OCI-M1 (cell line): ENCODE measurements at places on chromosomes 1 and 21.

DNA sequence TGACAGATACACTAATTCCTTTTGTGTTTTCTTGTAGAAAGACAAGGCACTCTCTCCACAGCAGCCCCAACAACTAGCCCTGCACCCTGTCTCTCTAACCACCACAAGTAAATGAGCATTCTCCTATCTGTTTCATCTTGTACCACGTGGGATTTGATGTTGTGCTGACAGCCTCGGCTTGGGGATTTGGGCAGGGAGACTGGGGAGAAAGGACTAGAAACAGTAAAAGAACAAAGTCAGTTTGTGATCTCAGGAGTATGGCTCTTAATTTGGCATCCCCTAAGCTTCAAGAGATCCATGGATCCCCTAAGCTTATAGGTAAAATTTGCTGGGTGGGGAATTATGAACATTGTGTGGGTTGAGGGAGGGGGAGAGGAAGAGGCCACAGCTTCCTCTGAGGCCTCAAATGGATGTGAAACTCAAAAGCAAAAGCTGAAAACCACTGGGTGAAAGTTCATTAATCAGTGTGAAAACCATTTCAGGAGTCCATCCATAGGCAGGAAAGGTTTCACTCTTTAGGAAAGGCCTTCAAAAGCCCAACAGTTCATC, 3.1 kb downstream of the C1orf162 start:
- DNase-seq = peak; percentile 71

DNA sequence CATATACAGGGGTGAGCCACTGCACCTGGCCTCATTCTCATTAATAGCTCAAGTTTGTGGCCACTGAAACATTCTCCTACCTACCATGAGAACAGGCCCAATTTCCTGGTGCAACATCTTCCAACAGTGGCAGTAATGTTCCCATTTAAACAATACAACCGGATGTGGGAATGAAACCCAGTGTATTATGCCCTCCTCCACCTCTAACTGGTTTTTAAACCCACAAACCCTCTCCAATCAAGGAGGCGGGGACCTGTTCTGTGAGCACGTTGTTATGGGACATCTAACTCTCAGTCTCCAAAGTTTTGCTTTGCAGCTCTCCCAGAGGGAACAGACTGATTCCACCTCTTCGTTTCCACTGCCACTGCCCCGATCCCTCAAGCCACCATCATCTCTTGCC, 2.6 kb downstream of the CTNNBIP1 start:
- DNase-seq = no peak

DNA sequence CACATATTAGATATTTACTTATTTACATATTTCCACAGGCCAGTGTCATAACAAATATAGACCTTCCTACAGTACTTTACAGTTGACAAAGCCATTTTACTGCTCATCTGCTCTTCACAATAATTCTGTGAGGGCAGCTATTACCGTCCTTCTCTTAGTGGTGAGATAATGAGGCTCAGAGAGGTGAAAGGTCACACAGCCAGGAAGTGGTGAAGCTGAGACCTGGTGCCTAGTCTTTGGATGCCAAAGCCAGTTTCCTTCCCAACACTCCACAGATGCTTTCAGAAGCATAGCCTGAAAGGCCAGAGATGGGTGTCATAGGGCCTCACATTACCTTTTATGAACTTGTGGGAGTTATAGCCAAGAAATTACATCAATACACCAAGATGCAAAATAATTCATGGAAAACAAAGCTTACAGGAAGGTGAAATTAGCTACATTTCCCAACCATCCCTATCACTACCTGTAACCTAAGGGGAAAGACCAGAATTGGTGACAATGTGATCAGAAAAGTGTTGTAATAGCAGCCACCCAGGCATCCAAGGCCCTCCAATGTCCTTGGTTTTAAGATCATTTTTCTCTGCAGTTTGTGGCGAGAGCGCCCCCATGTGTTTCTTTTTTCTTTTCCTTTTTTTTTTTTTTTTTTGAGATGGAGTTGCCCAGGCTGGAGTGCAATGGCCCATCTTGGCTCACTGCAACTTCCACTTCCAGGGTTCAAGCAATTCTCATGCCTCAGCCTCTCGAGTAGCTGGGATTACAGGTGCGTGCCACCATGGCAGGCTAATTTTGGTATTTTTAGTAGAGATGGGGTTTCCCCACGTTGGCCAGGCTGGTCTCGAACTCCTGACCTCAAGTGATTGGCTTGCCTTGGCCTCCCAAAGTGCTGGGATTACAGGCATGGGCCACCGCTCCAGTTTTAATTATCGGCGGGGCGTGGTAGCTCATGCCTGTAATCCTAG, 26.5 kb upstream of the RPL11 start:
- peak; percentile 64 for DNase-seq

DNA sequence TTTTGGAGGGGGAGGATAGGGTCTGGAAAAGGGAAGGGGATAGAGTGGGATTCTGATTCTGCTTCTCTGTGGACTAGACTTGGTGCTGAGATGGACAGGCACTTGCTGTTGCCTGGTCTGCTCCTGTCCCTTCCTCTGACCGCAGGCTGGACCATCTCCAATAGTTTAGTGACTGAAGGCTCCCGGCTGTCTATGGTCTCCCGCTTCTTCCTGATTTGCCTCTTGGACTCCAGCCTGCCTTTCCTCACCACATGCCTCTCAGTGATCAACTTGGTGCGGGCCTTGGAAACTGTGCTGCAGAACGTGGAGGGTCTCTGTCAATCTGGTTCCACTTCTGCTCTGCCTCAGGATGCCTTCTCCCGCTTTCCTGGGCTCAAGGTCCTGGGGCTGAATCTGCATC, 6.3 kb upstream of the ZSCAN20 start:
- no peak for DNase-seq

GRCh38 chr21:35015435-35016024, 33.6 kb downstream of the RUNX1 start:
- DNase-seq = peak; percentile 26

GRCh38 chr21:36156815-36157670, at the start of gene DOP1B:
Gene DOP1B, plus strand, starts transcription at chr21:36156824. Its CDS starts 7,910 bp downstream, at chr21:36164734.
- DNase-seq = peak; percentile 74

DNA sequence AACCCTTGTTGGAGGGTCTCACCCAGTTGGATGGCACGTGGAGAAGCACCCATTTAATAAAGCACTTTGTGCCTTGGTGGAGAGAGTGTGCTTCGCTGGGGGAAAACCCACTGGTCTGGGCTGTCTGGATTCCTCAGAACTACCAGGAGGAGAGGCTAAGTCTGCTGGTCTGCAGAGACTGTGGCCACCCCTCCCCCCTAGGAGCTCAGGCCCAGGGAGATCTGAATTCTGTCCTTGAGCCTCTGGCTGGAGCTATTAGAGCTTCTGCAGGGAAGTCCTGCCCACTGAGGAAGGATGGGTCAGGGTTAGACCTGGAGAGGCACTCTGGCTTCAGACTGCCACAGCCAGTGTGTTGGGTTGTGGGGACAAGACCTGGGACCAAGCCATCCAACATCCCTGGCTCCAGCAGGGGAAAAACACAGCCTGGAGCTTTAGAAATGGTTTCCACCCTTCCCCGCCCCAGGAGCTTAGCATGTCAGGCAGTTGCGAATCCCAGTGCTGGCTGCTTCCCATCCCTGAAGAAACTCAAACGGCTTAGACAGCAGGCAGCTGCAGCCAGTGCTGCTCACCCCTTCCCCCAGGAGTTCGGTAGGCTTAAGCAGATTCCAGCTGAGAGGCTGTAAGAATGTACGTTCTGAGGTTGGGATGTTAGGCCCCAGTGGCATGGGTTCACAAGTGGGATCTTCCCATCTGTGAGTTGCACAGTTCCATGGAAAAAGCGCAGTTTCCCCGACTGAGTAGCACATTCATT, 288.3 kb downstream of the TGFB2 start:
- no peak for DNase-seq

- peak; percentile 83 for DNase-seq
Observed at GRCh38 chr1:226406401-226406881, 1.5 kb downstream of the PARP1 start.

GRCh38 chr1:17239420-17239819, 9.5 kb upstream of the PADI3 start:
- DNase-seq = peak; percentile 83

- no peak for DNase-seq
Observed at GRCh38 chr21:37753122-37753599, 163.1 kb downstream of the KCNJ6 start.

DNA sequence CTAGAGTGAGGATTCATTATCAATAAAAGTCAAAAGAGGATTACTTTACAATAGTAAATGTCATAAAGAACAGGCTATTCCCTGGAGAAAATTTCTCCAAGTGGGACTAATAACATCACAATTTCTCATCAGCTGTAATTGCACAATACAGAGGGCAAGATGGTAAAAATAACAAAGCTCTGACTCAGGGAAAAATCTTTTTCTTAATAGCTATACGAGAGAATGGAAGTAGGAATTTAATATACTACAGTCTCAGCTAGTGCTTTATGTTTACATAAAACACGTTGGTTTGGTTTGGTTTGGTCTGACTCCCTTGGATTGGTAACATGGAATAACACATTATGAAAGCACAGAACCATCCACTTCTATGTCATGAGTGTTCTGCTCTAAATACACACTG, 397.6 kb downstream of the LRRIQ3 start:
- DNase-seq = no peak

- DNase-seq = peak; percentile 69
Observed at GRCh38 chr1:38005195-38006007, at the start of gene FHL3. Gene FHL3, minus strand, starts transcription at chr1:38005514. Its CDS starts 6,102 bp downstream, at chr1:37999412.

DNA sequence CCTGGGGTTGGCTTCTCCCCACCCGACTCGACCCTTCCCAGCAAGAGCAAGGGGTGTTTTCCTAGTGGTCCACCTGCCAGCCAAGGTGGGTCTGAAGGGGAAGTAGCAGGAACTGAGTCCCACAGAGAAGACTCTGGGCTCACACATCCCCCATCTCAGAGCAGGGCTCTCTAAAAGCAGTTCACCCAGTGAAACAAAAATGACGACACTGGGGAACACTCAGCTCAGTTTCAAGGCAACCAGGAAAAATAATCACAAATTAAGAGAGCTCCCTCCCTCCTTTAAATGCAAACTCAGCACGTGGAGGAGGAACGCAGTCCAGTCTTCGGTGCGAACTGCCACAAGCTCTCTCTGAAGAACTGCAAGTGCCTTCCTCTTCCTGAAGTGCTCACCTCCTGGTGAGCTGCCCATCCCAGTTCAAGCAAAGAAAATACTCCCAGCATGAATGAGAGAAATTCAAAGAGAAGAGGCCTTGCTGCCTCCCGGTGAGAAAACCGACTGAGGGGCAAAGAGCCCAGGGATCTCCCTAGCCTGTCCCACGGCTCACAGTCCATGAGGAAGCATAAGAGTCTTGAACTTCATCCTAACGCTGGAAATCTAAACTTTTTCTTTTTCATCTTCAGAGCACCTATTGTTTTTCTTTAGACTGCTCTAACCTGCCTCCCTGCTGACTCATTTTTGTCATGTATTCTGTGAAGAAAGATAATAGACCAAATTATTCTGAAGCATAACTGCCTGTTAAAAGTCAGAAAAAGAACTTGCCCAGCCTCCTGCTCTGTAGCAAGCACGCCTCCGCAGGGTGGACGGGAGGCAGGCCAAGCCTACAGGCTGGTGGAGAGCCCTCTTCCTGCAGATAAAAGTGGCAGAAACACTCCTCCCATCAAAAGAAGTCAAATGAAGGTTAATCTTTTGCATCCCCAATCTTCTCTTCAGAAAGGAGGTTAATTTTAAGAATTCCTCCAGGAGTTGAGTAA, 281.4 kb downstream of the HHIPL2 start:
- DNase-seq = peak; percentile 49
